ENCODE measurements at places on chromosomes 5 and 9.

GRCh38 chr5:102262688-102263087, 33.4 kb downstream of the SLCO4C1 start:
- no peak for DNase-seq

DNA sequence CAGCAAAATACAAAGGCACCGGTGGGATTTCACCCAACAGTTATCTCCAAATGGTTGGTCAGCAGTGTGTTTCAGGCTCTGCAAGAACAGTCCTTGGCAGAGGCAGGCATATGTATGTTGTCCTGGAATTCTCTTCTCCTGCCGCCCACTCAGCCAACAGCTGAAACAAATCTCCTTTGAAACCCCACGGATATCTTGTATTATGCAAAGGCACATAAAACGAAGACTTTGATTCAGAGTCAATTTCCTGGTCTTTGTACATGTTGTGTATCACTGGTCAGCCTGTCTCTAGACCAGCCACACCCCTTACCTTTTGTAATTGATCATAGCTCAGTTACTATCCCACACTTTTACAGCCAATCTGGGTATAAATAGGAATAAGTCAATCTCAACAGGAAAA, 29.2 kb downstream of the FREM1 start:
- DNase-seq, result no peak

DNA sequence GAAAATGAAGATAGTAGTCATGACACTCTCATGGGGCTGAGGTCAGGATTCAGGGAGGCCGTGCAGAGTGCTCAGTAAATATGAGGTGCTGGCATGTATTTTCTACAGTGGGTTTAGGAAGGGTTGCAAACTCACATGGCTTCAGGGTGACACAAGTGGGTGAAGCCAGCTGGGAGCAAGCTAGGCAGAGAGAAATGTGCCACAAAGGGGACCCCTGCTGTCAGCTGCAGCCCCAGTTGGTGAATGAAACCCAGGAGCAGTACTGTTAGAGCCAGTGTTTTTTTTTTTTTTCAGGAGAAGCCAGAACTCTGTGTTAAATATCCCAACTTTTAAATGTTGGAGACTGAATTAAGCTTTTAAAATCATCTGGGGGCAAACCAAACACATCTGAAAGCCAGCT, 75.3 kb downstream of the INSYN2B start:
- DNase-seq, result no peak

GRCh38 chr5:156695774-156696173, 154.3 kb upstream of the PPP1R2B start:
- no peak for DNase-seq

DNA sequence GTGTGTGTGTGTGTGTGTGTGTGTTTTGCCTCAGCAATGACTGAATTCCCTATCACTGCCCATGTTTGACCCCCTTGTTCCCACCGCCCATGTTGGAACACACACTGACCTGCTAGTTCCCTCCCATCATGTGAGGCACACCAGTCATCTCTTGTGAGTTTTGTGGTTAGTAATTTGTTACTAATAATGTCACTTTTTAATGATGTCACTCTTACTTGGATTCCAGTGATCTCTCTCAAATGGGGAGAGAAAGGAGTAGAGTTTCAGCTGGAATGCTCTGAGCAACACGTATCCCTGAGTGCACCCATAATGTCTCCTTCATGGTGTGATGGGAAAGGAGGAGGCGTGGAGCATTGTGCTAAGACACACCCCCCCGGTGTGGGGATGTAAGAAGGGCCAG, 172.6 kb downstream of the SH3GL2 start:
- no peak for DNase-seq

GRCh38 chr5:73796164-73797131, 170.5 kb downstream of the ARHGEF28 start:
- DNase-seq, result peak; percentile 82

- DNase-seq, result peak; percentile 90
Measured at GRCh38 chr5:144187699-144188294, 17.1 kb downstream of the KCTD16 start.

- DNase-seq, result no peak
Measured at GRCh38 chr5:113338628-113339027, 96.2 kb downstream of the TSSK1B start.

DNA sequence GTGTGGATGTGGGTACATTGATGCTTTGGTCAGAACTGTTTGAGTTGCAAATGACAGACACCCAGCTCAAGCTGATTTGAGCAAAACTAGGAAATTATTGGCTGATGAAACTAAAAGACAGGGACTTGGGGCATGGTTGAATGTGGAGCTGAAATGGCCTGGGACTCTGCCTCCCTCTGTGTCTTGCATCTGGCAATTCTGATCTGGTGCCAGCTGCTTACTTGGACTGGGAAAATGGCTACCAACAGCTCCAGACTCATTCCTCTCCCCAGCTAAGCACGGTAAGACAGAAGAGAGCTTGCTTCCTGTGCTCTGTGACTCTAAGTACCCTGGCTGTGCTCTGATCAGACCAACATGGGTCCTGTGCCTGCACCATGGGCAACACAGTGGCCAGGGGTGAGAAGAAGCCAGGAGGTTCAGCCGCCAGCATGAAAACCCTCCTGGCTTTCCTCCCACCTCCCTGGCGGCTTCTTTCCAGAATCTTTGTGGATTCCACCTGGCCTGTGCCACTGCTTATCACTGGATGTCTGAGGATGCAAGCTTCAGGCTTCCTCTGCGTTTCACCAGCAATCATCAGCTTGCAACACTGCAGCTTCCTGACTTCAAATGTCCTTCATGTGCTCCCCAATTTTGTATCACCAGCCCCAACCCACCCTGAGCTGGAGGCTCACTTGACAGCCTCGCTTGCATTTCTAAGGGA, 44.1 kb downstream of the C5orf15 start:
- DNase-seq, result no peak

DNA sequence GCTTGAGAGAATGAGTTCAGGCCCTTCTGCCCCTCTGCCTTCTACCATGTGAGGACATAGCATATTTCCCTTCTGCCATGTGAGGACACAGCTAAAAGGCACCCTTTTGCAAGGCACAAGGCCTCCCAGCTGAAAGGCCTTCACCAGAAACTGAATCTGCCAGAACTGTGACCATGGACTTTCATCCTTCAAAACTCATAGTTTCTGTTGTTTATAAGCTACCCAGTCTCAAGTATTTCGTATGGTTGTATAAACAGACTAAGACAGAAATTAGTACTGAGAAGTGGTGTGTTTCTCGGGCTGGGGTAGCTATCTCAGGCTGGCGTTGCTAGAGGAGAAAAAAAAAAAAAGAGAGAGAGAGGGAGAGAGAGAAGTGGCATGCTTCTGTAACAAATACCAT, 368.6 kb downstream of the DMRTA1 start:
- no peak for DNase-seq

GRCh38 chr5:157177953-157178352, 2.7 kb upstream of the ITK start:
- peak; percentile 3 for DNase-seq

- no peak for DNase-seq
Measured at GRCh38 chr9:93905473-93906133, 49.6 kb downstream of the BARX1 start.

DNA sequence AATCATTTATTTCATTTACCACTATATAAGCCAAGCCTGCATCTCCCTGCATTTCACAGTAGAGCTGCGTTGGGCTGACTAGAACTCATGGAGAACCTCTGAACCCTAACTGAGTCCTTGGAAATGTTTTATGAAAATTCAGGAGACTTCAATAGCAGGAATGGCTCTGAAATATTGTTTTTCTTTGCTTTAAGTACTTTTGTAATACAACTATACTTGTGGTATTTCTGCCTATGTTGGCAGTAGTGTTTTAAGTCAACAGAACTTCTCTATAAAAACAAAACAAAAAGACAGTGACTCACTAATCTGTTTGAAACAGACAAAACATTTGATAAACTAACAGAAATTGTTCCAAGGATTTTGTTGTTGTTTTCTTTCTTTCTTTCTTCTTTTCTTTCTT, 489.2 kb upstream of the MEF2C start:
- DNase-seq, result no peak

GRCh38 chr5:1480217-1480616, 35.0 kb upstream of the SLC6A3 start:
- DNase-seq, result peak; percentile 97

- no peak for DNase-seq
Measured at GRCh38 chr5:38677636-38678035, 121.2 kb upstream of the LIFR start.

DNA sequence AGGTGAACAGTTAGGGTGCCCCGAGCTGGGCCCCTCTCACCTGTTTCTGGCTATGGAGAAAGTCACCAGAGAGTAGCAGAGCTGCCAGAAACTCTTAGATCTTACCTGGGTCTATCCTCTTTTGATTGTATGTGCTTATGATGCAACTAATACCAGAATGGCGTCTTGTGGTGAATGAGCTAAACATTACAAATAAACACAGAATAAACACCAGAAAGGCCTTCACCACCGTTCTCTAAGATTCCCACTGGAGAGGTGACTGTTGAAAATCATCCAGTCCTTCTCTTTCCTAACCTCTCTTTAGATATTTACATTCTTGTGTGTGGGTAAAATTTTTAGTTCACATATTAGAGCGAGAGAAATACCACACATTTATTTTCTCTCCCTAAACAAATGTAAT, 241.7 kb upstream of the GAS1 start:
- no peak for DNase-seq

DNA sequence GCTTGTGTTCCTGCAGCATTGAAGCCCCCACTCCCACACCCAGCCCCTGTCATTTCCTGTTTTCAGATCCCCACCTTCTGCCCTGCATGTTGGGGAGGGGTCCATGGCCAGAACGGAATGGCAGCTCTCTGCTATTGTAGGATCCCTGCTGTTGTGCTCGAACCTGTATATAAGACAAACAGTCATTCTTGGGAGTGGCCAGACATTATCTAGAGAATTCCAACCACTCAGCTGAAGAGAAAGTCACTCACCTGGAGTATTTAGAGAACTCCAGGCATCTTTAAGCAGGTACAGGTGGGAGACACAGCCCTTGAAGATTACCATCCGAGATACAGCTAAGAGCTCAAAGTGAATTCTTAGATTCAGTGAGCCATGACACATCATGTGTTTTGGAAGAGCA, 96.1 kb downstream of the C9orf152 start:
- no peak for DNase-seq

DNA sequence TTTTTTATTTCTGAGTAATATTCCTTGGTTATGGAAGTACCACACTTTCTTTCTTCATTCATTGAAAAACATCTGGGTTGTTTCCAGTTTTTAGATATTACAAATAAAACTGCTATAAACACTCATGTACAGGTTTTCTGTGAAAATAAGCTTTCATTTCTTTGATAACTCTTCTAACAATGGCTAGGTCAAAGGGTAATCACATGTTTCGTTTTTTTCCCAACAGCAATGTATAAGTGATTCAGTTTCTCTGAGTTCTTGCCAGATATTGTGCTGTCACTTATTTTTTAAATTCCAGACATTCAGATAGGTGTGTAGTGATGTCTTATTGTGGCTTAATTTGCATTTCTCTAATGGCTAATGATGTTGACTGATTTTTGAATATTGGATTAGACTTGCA, 16.7 kb upstream of the TNPO1 start:
- DNase-seq, result no peak

DNA sequence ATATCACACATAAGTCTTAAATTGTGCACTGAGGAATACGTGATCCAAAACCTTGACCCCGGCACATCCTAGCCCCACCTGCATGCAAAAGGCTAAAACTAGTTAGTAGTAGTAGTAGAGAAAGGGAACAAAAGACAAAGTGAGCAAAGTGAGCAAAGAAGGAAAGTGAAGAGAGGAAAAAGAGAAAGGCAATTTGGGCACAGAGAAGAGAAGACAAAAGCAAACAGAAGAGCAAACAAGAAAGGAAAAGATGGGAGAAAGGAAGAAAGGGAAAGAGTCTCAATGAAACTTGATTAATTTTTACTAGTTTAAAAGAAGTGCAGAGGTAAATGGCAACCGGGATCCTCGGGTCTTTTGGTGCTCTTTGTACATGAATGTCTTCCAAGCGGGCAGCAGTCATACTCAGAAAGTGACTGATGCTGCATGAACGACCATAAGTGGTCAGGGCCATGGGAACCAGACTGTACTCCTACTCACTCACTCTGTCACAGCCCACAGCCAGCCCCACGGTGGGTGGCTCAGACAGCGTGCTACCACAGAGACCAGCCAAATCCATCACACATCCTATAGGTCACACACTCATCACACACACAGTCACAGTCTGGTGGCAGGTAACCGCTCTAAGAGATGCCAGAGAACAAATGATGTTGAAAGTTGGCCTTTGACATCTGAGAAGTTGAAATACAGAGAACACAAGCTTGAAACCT, 203.9 kb downstream of the FBN2 start:
- DNase-seq, result no peak

DNA sequence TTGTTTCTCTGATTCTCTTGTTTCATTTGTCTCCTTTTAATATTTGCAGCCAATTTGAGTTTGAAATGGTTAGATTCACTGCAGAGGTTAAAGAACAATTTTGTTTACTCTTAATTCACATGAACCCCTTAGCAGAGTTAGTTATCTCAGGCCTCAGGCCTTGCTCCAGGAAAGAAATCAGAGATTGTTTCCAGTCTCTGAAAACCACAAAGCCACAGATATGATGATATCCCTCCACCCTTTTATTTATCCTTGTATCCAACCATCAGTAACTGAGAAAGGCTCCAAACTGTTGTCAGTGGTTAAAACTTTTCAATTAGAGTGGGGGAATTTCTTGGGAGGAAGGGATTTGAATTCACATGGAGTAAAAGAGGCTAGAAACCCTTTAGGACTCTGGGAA, 406.0 kb upstream of the DMAC1 start:
- no peak for DNase-seq

GRCh38 chr5:158754018-158754514, 345.6 kb downstream of the EBF1 start:
- no peak for DNase-seq

- DNase-seq, result no peak
Measured at GRCh38 chr9:128118971-128119665, 8.4 kb downstream of the PTGES2 start.

GRCh38 chr9:98064623-98065392, 8.3 kb downstream of the NANS start:
- DNase-seq, result no peak

DNA sequence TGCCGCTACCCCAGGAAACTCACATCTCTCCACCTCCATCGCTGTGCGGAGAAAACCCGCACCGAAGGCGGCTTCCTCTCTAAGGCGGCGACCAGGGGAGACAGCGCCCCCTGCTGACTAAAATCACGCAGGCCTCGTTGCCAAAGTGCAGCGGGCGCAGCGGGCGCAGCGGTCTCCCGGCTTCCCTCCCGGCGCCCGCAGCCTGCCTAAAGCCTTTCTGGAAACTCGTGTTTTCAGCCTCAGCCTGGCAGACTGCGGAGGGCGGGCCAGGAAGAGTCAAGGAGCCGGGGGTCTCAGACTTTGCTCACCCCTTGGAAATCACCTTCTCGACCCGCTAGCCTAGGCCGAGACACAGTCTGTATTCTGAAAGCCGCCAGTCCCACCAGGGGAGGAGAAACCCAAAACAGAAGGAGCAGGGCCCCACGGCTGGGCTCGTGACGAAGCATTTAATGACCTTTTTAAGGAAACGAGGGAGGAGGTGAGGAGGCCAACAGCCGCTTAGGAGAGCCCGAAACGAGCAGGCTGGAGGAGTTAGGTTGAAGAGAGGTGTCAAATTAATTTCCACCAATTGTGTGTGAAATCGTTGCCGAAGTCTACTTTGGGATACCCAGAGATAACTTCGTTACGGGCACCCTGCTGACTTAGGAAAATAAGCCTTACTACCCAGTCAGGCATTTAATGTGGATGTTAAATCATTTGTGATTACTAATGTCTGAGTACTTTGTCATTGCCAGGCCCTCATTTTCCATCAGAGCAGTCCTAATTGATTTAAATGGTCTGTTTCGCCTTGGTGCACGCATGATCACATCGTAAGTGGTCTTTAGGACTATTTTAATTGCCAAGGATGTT, 7.3 kb upstream of the FOXB2 start:
- peak; percentile 39 for DNase-seq

- DNase-seq, result no peak
Measured at GRCh38 chr9:37919246-37919955, 15.5 kb upstream of the SLC25A51 start.
